ENCODE measurements at places on chromosomes 4 and X.

- DNase-seq, result no peak
These were observed 18.8 kb upstream of the NWD2 start for GRCh38 chr4:37225778-37226177.

- DNase-seq, result no peak
These were observed 369.5 kb upstream of the SMIM31 start for GRCh38 chr4:164384416-164384815.

GRCh38 chrX:115368876-115369275 lies 79.4 kb downstream of the LUZP4 start:
- no peak for DNase-seq

DNA sequence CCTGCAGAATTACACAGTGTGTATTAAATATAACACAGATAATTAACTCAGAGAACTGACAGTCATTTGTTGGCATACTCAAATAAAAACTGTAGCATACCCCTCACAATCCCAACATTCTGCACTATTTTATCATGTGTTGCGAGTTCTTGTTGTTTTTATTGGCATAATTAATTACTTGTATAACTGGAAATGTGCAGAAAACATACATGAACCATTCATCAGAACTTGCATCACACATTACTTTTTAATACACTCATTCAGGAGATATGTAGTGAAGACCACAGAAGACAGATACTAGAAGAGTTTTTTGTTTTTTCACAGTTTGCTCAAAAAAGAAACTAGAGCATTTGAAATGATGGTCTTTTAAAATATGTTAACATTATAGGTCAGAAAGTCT lies 74.6 kb upstream of the NEIL3 start:
- DNase-seq, result no peak

DNA sequence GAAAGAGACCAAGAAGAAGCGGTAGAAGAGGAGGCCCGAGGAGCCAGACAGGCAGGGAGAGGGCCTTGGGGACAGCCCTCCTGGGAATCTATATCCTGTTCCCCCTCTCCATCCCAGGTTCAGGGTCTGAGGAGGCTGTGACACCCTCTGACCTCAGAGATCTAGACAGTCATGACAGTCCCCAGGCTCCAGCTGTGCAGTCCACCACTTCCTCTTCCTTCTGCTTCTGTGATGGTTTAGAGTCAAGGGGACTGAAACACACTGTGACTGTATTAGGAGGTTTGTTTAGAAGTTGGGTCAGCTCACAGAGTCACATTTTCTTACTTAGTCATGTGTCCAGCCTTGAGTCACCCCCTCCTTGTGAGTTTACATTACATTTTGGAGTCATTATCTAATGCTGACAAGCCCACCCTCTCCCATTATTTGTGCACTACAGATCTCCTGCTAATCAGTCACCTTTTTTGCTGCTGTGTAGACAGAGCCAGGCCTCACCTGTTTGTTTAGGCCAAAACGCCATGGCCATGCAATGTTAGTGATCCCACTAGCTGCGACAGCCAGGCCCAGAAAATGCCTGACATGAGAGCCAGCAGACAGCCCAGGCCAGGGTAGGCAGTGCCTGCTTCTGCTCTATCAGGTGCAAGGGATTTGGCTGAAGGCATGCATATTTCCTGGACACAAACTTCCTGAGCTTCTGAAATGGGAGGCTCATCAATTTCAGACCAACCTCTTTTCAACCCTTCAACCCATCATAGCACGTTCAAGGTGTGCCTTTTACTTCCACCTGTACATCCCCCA lies 26.0 kb downstream of the MANBA start:
- DNase-seq, result no peak

All from breast epithelium (tissue), 4 donors.